ENCODE measurements at places on chromosomes 12 and 14.

DNA sequence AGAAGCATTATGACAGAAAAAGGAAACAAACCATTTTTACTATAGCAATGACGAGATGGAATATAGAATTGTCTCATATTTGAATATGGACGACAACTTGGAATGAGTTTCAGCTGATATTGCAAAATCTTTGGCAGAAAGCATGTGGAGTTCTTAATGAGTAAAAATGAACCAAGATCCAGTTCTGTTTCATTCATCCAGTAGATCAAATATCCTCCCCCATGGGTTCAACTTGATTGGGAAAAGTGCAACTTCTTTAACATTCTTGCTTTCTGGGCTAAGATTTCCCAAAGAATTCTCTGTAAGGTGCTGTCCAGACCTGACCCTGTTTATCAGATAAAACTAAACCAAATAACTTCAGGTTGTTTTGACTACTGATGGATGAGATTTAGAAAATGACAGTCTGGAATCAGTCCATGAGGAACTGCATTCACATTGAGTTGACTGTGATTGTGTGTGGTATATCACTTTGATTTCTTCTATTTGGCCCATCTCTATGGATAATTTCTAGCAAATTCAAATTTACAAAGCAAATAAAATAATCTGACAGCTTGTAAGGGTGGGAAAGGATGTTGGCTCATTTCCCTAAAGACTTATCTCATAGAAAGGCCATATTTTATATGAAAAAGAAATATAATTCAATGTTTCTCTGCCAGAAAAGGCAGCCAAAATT, 267.4 kb downstream of the ADAMTS20 start:
- DNase-seq, result no peak

- no peak for DNase-seq
These were observed 39.6 kb downstream of the SUSD6 start for GRCh38 chr14:69650948-69651369.

DNA sequence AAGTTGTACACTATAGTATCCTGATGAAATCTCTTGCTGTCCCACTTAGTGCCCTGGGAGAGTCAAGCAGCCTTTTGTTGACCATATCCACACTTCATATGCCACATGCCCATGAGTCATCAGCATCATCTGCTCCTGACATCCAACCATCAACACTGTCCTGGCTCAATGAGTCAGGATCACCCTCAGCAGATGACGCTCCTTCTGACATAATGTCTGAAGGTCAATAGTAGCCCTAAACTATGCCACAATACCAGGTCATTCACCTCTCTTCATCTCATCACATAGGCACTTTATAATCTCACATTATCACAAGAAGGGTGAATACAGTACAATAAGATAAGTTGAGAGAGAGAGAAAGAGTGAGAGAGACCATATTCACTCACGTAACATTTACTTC, 369.0 kb upstream of the FAR2 start:
- no peak for DNase-seq

DNA sequence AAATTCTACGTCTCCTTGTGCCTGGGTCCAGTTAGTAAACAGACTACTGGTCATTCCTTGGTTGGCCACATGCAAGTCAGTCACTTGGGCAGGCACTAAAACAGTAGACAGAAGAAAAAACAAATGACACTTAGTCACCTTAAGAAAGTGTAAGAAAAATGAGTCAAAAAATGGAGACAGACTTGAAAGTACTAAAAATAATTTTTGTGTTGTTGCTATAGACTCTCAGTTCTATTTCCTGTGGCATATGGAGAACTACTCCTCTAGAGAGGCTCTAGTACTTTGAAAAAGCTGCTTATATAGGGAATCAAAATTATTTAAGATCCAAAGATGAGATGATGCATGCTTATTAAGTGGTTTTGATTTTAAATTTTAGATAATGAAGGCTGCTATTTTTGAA, 56.0 kb downstream of the PTPRB start:
- DNase-seq, result no peak

- DNase-seq, result no peak
These were observed 89.9 kb downstream of the FLRT2 start for GRCh38 chr14:85619851-85620250.

- no peak for DNase-seq
These were observed 287.2 kb downstream of the BCAT1 start for GRCh38 chr12:24661657-24662096.

- no peak for DNase-seq
These were observed 162.5 kb downstream of the SLC38A4 start for GRCh38 chr12:46663318-46663717.

DNA sequence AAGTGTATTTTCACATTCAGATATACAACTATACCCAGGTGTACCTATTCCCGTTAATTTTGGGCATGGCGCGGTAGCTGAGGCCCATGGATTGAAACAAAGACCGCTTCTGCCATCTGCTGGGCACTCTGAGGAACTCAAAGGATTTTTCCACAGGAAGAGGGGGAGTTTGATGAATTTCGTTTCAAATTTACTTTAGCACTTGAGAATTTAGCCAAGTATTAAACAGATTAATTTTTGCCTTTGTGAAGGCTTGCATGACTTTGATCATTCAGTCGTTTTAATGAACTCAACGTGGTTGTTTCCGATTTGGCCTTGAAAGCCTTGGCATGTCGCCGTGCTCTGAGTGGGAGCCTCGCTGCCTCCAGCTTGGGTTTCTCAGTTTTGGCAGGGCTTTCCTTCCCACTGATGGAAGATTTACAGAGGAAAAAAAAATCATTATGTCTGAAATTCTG, 153.2 kb upstream of the DDHD1 start:
- peak; percentile 58 for DNase-seq

DNA sequence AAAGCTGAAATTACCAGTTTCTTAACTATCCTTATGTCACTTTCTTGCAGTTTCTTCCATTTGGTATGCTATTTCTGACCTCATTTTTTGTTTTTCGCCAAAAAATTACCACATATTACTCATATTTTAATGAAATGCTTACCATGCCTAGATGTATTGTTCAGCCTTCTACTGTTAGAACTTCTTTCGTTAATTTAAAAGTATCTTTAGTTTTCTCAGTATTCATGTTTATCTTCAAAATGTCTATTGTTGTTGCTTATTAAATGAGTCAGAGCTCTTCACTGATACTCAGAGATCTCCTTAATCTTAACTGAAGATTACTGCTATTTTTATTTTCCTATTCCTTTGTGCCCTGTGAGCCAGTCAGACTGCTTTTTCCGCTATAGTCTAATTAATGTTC, 20.5 kb downstream of the RAP1B start:
- no peak for DNase-seq

GRCh38 chr12:129138776-129139175, 285.5 kb downstream of the GLT1D1 start:
- no peak for DNase-seq

DNA sequence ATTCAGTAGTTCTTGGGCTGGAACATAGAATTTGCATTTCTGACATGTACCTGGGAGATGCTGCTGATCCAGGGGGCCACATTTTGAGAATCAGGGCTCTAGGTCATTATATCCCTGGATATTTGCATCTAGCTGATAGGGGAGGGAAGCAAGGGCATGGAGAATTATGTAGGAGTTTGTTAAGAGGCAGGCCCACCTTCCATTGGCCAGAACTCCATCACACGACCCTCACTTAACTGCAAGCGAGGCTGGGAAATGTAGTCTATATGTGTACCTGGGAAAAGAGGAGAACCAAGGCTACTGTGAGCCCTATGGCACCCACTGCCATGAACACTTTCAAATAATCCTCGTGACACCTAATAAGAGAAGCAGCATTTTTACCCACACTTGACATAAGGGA, 657.6 kb downstream of the MED13L start:
- no peak for DNase-seq

DNA sequence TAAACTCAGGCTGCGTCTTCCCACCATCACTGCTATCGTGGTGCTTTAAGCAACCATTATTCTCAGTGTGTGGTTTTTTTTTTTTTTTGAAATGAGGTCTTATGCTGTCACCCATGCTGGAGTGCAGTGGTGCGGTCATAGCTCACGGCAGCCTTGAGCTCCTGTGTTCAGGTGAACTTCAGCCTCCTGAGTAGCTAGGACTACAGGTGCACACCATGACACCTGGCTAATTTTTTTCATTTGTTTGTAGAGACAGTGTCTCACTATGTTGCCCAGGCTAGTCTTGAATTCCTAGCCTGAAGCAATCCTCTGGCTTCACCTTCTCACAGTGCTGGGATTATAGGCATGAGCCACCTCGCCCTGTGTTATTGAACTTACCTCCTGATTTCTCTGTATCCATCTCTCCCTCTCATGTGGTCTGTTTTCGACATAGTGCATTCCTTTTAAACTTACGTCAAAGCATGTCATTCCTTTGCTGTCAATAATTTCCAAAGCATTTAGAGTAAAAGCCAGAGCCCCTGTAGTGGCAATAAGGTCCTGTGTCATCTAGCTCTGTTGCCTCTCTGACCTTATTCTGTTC, 255.5 kb downstream of the SNAPC1 start:
- DNase-seq, result no peak

DNA sequence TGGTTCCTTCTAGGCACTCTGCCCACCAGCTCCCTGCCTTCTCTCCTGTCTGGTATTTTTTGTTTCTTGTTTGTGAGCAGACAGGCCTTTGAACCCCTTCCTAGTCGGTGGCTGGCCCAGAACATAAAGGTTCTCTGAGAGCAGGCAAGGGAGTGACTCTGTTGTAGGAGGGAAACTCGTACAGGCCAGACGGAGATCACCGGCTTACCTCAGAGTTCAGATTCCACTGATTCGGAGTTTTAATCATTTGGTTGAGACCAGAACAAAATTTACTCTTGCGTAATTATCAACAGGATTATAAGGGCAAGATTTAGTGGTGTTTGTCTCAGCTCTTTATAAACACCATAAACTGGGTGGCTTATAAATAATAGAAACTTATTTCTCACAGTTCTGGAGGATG, 128.3 kb downstream of the PLXNC1 start:
- DNase-seq, result no peak

DNA sequence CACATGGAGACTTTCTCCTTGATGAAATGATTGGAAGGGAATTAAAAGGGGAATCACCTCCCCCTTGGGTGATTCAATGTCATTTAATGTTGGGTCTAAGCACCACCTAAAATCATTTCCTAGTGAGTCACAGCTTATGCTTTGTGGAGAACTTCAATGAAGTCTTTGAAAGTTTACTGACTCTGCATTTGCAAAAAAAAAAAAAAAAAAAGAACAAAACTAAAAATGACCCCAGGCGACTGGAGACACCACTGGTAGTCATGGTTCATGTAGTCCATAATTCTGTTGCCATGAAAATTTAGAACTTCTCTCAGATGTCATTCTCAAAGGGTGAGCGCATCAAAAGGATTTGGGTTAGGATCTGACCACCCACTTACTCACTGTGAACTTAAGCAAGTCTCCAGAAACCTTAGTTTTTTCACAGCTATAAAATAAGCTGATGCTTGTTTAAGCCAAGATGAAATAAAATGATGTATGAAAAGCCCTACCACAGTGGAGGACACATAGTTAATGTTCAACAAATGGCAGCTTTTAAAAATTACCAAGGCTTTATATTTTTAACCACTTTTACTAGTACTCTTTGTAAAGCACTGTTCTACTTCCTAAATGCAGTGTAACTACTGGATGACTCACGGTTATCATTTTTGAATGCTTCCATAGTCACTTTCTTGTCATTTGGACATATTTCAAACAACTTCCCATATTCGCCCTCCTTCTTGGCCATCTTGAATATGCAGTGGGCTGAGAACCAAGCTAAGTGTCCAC, 18.1 kb upstream of the KSR2 start:
- DNase-seq, result no peak

- no peak for DNase-seq
These were observed 13.1 kb upstream of the KLRC1 start for GRCh38 chr12:10466311-10466710.

DNA sequence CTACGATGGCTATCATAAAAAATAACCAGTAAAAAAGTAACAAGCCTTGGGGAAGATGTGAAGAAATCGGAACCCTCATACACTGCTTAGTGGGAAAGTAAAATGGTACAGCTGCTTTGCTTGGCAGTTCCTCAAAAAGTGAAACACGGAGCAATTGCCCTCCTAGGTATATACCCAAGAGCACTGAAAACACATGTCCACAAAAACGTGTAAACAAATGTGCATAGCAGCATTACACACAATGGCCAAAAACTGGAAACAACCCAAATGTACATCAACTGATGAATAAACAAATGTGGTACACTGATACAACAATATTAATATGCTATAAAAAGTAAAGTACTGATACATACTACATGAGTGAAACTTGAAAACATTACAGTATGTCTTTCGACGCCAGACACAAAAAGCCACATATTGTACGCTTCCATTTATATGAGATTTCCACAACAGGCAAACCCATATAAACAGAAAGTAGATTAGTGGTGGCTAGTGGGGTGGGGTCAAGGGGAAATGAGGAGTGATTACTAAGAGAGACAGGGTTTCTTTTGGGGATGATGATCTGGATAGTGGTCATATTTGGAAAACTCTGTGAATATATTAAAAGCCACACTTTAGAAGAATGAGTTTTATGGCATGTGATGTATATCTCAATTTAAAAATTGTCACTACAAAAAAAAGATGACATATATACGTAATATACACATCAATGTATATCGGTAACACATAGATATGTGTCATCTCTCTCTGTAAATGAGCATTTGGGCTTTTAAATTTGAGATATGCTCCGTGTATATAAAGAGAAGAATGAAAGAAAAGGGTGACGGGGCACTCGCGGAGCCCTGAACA, 996 bp downstream of the SLC41A2 start:
- DNase-seq, result no peak

- DNase-seq, result peak; percentile 39
These were observed 66.9 kb upstream of the NRXN3 start for GRCh38 chr14:78103271-78103670.

DNA sequence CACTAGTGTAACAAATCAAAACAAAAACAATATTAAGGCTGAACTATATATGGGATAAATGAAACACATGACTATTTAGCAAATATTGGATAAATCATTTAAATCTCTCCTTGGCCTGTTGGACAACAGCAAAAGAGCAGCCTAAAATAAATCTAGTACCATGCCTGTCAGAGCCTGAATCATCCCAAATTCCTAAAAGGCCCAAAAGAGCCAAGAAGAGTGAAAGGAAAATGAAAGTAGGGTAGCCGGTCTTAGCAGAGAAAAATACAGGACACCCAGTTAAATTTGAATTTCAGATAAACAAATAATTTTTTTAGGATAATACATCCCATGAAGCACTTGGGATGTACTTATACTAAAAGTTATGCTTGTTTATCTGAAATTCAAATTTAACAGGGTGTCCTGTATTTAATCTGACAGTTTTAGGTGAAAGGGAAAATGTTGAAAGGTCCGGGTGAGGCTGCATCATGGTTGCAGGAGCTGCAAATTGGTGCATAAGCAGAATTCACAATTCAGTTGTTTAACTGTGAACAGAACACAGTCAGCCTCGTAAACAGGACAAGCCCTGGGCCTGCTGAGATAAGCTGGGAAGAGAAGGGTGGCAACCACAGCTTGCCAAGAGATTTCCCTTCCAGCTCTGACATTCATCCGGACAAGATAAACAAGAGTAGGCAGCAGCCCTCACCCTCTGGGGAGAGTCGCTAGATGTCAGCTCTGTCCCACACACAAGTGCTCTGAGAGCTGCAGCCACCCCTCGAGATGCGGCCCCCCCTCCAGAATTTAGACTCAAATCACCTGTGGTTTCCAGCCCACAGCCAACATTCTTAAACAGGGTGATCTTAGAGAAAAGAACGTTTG, 30.3 kb downstream of the DMAC2L start:
- no peak for DNase-seq

GRCh38 chr14:104422837-104423681, 156.5 kb upstream of the C14orf180 start:
- DNase-seq, result no peak

GRCh38 chr12:52156311-52156710, 35.5 kb downstream of the KRT80 start:
- DNase-seq, result no peak
